GM12892 (cell line): ENCODE measurements at places on chromosomes 12 and 14.

DNA sequence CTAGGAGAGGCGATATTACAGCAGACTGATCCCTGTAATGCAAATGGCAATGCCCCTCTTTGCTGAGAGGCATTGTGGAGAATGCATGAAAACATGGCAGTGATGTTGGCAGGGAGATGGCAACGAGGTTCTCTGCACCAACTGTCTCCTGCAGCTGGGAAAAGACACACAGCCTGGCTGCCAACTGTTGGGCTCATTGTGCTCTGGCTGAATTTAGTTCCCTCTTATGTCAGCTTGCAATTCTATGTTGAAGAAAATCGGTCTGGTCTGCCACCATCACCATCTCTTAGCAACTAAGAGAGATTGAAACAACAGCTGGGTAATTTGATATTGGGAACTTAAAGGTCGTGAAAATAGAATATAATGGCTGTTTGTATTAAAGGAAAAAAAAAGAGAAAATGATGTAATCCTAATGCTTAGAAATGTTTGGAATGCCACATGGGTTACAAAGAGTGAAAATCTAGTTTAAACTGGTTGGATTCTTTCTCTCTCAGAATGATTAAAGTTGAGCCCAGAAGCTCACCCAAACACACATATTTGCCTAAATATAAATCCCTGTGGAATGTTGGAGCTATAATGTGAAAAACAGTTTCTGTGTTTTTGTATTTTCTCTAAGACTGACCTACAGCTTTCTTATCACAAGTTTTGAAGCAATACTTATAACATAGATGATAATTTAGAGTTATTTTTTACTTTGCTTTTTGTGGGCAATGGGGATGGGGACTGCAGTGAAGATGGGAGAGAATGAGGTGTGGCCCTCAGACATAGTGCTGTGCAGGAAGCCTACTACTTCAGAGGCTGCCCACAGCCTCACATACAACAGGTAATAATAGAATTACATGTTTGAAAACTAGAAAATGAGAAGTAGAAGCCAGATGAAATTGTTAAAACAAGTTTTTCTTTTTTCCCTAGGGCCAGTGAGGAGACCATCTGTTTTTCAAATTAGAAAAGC is 143.7 kb downstream of the AKAP6 start:
- DNase-seq, result no peak

GRCh38 chr12:6228535-6229223 is 28.5 kb downstream of the CD9 start:
- DNase-seq, result no peak

GRCh38 chr12:47388712-47389111 is 309.0 kb upstream of the AMIGO2 start:
- DNase-seq, result no peak

GRCh38 chr12:75257510-75257909 is 47.9 kb upstream of the KCNC2 start:
- no peak for DNase-seq

DNA sequence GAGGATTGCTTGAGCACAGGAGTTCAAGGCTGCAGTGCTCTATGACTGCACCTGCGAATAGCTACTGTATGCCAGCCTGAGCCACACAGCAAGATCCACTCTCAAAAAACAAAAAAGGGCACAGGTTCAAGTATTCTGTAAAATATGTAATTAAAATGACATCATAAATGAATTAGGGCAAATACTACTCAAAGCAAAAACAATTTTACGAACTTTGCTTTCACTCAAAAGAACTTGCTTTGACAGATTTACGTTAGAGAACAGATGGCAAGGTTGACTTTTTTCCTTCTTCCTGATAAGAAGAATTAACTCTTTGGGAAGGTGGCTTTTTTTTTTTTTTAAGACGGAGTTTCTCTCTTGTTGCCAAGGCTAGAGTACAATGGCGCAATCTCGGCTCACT is 44.0 kb upstream of the EAPP start:
- DNase-seq, result no peak

DNA sequence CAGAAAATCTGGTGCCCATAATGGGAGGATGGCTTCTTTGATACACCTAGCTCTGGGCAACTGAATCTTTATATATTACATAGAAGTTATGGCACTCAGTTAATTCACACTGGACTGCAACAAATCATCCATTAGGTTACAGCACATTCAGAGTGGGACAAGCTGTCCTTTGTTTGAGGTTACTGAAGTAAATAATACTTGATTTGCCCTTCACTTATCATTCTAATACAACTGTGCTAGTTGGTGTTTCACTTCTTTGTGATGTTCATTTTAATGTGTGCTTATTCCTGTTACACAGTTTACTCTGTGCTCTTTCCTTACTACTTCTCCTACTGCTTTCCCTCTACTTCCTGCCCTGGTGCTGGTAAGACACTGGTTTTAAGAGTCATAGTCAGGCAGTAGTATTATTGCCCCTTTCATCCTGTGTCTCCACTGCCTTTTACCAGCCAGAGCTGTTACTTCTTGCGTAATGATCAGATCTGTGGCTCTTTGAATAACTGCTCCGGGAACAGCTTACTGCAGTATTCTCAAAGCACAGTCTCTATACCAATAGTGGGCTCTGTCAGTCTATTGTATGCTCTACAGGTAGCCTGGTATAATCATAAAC is 36.4 kb upstream of the GXYLT1 start:
- DNase-seq, result no peak

DNA sequence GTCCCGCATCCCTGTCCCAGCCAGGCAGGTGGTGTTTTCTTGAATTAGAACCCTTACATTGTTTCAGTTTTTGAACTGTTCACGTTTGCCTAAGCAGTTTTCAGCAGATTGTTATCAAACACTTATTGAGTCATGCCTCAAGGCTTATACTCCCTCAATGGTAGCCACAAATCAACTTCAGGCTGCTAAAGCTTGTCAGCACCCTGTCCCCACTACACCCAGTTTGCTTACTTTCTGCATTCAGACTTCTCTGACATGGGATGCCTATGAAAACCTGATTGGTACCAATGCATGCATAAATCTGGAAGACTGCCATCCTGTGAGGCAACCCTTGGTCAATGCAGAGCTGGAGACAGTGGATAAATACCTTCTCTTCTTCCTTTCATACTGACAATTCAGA is 225.4 kb downstream of the BTG1 start:
- DNase-seq, result no peak

DNA sequence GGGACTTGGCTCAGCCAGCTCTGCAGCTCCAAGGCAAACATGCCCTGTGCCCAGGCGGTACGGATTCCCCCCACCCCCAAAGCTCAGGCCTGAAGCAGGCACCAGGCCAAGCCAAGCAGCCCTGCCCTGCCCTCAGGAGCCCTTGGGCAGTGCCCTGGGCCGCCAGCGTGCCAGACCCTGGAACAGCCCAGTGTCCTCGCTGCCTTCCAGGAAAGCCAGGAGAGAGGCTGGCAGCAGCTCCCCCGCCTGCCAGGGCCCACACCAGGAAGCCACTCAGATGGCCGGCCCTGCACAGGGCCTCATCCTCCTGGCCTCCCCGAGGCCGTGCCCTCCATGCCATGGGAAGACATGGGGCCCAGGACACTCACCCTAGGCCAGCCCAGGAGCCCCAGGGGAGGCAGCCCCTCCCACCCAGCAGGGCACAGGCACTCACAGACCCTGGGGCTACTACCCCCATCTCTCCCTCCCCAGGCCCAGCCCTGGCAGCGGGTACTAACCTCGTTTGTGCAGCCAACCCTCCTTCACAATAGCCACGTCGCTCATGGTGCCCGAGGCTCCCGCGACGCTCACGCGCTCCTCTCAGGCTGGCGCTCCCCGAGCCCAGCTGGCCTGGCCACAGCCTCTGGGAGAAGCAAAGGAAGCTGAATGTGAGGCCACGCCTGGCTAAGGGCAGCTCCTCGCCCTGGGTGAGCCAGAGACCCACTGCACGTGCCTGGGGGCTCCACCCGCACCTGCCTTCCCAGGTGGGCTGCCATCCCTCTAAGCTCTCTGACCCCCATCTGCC is 3.3 kb downstream of the AKT1 start:
- no peak for DNase-seq

- DNase-seq, result no peak
These were observed 85.6 kb upstream of the PPP4R3A start for GRCh38 chr14:91595736-91596135.
